ENCODE measurements at places on chromosomes 11 and 22.
A peak's percentile ranks its signal among the peaks of the same experiment; 100 is the strongest.

DNA sequence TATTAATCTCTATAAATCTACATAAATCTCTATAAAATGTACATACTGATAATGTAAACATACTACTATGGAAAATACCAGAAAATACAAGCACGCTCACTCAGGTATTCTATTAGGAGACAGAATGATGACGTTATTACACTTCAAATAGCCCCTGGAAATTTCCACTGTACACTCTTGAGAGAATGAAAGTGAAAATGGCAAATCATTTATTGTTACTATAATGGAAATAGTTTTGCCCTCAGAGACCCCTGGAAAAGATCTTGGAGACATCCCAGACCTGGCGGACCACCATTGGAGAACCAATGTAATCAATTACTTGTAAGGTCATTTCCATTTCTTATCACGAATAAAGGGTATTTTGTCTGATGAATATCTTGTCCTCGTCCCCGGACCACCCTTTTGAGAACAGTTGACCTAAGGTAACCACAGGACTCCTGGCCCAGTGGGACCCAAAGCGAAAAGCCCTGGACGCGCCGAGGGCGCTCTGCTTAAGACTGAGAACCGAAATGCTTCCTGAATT is 509 bp upstream of the PRRG4 start:
- no peak for DNase-seq

DNA sequence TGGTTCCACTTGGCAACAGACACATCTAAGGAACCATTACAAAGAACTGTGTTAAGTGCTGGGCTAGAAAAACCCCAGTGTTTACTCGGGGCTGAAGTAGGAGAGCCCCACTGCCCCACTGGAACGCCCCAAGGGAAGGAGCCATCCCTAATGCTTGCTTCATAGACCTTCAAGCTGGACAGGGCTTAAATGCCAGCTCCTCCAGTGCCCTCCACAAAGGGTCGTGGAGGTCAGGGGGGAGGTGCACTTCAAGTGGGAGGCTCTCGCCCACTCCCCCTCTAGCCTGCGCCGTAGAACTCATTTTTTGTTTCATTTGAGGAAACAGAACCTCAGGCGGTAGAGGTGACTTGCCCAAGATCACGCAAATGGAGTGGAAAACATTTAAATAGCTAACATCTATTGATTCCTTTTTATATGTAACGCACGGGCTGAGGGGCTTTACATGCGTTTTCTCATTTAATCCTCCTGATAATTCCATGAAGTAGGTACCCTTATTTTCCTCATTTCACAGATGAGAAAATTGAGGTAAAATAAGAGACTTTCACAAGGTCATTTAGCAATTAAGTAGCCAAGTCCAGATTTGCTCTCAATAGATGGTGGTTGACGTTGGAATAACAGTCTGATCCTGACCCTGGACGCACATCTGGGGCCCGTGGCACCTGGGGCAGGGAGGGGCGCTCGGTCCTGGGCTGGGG is 545 bp upstream of the ZDHHC13 start:
- DNase-seq = no peak

DNA sequence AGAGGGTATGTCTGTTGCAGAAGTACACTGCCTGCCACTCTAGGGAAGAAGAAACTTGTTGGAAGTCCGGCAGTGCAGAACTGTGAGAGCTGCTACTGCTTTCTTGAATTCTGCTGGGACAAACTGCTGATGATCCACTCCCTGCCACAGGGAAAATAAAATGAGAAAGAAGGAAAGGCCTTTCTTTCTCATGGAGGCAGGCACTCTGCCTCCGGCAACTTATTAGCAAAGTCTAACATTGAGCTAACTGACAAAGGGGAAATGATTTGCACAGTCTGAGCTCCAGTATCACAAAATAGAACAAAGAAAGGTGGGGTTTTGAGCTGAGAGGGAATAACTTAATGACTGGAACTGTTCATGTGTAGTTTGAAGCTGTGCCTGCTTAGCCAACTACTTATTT is 134.6 kb downstream of the AASDHPPT start:
- no peak for DNase-seq

DNA sequence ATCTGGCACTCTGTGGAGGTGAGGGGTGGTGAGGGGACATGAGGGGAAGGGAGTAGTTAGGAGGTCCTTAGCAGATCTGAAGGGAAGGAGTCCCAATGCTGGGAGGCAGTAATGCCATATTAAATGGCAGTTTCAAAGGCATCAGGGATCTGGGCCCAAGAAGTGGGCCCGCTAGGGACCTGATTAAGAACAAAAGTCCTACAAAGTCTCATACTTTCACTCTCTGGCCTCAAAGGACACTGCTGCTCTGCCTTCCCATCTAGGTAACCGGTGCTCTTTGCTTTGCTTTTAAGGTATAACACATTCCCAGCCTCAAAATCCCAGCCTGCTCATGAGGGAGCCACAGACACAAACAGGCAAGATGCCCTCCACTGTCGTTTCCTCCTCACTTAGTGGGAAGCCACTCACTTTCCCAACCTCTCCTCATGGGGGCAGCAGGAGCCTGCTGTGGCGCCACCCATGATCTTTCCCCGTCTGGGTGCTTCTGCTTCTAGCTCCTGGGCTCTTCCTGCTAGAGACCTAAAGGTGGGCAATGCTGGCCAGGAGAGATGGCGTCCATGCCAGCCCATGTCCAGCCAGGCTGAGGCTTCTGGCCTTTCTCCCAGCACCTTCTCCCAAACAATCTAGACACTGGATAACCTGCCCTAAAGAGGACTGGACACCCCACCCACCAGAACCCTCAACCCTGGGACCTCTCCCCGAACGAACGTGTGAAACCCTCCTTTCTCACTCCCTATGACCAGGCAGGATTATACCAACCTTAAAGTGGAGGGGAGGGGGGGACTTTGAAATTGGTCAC is 68.3 kb downstream of the PLEKHA7 start:
- peak; percentile 82 for DNase-seq

DNA sequence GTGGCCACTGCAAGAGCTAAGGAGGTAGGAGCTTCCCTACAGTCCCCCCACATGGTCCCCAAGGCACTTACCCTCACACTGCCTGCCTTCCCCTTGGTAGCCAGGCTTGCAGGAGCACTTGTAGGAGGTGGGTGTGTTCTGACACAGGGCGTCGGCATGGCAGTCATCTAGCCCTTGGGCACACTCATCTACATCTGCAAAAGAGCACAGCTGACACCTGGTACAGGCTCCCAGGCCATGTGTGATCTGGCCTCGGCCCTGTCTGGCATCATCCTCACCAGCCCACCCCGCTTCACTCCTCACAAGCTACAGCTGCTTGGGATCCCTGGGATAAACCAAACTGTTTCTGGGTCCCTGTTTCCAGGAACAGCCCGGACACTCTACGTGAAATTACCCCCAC is 1.8 kb downstream of the SCUBE2 start:
- DNase-seq = no peak

DNA sequence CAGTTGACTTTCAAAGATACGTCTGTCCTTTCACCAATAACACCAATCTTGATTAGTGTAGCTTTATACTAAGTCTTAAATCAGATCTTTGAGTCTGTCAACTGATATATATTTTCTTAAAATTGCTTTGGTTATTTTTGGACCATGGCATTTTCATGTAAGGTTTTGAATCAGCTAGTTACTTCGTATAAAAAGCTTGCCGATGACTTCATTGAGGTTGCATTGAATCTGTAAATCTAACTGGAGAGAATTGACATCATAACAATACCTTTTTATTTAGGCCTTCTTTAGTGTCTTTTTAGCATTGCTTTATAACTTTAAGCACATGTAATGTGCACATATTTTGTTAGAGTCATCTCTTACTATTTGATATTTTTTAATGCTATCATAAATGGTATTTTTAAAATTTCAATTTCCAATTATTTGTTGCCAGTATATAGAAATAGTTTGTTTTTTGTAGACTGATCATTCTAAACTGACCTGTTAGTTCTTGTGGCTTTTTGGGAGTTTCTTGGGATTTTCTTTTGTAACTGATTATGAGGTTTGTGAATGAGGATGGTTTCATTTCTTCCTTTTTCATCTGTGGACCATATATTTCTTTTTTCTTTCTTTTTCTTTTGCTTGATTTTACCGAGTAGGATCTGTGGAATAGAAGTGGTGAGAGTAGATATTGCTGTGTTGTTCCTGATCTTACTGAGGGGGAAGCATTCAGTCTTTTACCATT is 61.4 kb downstream of the DDX10 start:
- no peak for DNase-seq

GRCh38 chr22:47174096-47174495 is 411.6 kb downstream of the TBC1D22A start:
- no peak for DNase-seq

- peak; percentile 69 for DNase-seq
Observed at GRCh38 chr22:30830907-30831306, 136.2 kb downstream of the OSBP2 start.

DNA sequence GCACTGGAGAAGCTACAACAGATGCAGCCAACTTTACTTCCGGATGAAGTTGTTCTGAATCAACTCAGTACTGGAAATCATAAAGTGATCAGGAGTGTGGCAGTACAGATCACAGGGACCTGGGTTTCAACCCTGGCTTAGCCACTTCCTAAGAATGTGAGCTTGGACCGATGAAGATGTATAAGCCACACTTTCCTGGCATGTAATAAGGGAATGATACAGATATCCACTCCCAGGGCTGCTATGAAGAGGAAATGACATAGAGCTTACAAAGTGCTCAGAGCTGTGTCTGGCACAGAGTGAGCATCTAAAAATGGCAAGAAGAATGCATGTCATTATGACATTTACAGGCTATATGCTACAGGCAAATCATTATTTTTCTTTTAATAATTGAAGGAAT is 378.7 kb downstream of the NTM start:
- no peak for DNase-seq

DNA sequence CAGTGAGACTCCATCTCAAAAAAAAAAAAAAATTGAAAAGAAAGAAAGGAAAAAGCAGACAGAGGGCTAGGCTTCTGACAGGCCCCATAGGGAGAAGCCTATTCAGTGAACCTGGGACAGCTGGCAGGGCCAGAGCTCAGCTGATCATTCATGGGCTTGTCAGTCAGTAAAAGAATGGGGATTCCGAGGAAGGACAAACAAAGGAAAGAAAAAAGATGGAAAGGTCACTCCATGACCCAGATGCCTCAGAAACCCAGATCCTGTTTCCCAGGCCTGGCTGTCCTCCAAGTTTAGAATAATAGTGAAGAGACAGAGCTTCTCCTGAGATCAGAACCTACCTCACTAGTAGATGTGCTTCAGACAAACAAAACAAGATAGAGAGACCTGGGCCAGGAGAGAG is 34.3 kb upstream of the ASPHD2 start:
- no peak for DNase-seq
